ENCODE measurements at places on chromosomes 5 and 9.

DNA sequence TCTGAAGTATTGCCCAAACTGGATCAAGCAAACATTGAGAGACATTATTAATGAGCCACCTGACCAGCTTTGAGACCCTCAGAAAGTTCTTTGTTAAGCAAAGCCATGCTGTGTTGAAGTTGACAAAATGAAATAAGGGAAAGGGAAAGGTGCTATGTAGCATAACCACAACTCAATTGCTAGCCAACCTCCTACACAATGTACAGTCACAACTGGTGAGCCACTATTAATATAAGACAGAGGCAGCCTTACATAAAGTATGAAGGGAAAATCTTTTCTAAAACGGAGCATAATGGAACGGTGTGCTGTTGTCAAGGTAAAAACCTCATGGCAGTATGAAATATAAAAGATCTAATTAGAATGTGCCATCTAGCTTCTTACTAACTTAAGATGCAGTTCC, 375.8 kb upstream of the ST8SIA4 start:
- DNase-seq: no peak

DNA sequence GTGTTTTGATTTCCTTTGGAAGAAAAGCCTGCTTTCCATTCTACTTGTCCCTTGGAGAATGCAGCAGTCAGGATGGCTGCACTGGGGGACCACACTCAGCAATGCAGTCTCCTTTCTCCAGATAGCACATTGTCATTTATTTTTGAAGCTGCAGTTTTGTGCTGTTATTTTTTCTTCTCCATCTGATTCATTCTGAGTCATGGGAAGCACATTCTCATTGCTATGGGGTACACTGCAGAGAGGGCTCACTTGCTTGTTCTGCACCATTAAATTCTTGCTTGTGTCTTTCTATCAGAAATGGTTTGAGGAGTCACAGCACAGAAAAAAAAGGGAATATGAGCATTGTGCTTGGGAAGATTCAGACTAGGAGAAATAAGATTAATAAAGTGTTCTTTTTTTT, 39.7 kb upstream of the POC5 start:
- DNase-seq: no peak

DNA sequence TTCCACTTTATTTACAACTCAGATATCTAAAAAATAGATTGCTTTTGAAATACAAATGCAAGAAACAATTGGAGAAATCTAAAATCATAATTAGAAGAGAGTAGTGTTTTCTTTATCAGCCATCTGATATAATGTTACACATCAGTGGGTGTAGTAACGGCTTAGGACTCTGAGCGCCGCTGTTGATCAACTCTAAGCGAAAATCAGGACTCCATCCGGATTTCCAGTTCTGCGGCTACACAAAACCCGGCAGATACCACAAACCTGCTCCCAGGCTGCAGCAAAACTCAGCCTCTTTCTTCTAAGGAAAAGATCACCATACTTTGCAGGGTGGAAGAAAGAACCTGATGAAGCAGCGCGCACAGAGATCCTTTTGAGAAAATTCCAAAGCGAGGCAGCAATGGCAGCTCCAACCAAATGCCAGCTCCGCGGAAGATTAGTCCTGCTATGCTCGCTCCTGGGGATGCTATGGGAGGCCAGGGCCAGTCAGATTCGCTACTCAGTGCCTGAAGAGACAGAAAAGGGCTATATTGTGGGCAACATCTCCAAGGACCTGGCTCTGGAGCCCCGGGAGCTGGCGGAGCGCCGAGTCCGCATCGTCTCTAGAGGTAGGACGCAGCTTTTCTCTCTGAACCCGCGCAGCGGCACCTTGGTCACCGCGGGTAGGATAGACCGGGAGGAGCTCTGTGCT, at the start of gene PCDHGA9:
Gene PCDHGA9 (plus strand): TSS at position 226 of the 691 bp plus-strand sequence. CDS start 175 bp downstream, at position 401.
- DNase-seq: no peak

- DNase-seq: peak; percentile 41
These were observed 219.1 kb downstream of the NDUFS4 start for GRCh38 chr5:53779541-53779981.

GRCh38 chr5:127757576-127757975, 54.4 kb downstream of the CCDC192 start:
- peak; percentile 59 for DNase-seq

DNA sequence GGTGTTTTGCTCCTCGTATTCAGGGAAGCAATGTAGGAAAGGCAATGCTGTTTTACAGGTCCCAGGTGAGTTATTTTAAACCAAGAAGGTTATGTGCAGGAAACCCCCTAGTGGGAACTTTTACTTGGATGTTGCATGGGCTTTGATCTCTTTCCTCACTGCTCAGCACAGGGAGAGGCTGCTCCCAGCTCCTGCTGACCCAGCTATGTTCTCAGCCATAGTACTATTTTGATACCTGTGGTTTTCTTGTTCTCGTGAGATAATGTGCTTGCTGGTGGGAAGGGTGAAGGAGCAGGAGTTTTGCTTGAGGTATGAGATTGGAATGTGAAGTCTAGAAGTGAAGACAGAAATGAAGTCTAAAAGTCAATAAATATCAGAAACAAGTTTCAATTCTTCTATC, 265.6 kb upstream of the FBXL7 start:
- no peak for DNase-seq

GRCh38 chr9:94167376-94167890, 83.2 kb downstream of the PTPDC1 start:
- no peak for DNase-seq

DNA sequence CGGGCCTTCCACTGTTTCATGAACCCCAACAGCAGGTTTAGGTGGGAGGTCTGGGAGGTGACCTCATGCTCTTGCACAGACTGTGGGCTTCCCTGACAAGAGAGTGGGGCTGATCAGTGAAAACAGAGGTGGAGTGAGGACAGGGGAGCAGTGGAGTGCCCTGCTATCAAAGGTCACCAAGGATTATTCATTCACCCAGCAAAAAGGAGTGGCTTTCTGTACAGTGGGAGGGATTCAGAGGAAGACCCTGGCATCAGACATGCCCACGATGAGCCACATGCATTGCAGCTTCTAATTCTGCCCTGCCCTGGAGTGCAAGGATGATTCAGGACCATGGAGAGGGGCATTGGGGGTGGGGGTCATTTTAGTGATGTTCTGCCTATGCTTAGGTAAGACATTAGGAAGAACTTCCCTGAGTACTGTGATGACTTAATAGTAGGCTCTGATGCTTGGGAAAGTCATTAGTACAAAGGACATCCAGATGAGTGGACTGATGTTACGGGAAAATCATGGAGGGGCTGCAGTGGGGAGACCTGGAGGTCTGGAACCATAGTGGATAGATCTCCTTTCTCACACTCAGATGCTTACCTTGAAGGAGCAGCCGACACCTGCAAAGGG, 12.8 kb downstream of the TRAF1 start:
- no peak for DNase-seq

DNA sequence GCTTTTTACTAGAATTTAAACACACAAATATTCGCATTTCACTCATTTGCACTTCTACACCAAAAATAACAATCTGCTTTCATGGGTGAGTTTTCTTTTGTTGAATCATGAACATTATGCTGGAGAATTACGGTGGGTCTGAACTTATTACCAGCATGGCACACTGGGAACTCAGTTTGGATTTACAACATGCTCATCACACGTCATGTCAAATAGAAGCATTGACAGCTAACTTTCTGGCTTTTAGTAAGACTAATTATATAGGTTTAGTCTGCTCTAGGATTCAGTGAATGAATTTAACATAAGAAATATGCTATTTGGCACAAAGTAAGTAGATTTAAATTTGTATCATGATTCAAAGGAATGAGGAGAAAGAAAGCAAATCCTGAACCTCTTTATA, 290.4 kb downstream of the TMEM167A start:
- no peak for DNase-seq

DNA sequence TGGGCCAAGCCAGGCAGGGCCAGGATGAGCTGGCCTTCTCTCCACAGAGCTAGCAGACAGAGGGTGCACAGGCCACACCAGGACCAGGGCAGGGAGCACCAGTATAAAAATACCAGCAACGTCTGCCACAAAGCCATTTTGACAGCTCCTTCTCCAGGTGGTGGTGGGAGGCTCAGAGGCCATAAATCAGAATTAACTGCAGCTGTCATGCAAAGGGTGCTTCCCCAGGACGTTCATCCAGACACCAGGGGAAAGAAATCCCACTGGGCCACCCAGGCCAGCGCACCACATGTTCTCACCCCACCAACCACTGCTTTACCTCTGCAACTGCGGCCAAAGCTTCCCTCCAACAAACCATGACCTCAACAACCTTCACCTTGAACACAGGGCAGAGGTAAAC, 403.7 kb upstream of the TRPC7 start:
- no peak for DNase-seq

- no peak for DNase-seq
These were observed 878.3 kb downstream of the TLE1 start for GRCh38 chr9:80811003-80811402.

DNA sequence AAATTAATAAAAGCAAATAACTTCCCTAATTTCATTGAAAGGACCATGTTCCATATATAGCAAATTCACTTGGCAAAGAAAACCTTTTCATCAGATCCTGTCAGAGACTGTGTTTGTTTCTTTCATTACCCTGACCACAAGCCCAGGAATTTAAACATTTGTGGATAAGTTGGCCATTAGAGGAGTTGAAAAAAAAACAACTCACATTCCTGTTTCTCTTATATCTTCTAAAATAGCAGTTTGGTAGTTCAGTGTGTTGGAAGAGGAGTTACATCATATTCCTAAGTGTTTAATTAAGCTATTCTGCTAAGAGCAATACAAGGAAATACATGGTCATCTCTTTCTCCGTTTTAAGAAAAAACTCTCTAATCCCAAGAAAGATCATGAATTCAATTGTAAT, 505.6 kb downstream of the TLE1 start:
- no peak for DNase-seq

DNA sequence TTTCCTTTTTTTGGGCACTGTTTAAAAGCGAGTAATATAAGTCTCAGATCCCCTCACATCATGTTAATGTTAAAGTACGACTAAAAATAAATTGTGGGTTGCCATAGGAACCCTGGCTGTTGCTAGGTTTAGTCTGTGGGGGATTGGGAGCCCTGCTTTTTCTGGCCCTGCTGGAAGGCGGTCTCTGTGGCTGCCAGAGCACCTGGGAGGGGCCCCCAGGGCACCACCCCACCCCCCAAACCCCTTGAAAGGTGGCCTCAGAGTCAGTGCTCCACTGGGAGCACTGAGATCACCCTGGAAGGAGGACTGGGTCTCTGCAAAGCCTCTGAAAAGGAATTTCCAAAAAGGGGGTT, 66.2 kb upstream of the NEURL1B start:
- DNase-seq: no peak

DNA sequence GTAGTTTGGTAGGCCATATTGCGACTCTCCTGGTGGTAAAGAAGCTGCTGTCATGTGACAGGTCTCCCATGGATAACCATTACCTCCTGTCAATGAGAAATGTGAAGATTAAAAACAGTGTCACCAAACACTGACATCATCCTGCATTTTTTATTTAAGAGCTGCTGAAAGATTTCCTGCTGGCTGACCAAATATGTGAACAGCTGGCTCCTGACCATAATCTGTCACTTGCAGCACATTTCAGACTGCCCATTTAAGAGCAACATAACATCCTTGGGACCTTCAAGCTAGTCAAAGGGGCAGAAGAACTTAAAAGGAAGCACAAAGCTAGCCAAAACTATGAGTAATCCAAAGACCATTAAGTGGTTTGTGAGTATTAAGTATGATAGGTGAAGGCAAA, 288.0 kb downstream of the IZUMO3 start:
- DNase-seq: no peak

DNA sequence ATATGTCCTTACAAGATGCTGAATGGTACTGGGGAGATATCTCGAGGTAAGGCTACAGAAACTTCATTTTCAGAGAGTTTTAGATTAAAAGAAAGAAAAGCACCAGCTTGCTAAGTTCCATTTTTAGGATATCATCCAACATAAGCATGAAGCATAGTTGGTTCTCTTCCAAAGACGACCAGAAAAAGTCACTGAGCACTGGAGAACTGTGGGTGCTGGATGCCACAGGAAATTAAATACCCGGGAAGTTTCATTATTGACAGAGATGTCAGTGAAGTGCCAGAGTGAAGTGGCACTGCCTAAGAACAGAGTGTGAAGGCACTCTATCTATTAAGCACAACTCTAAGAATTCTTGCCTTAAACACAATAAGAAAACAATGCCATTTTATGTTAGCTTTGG, 76.8 kb downstream of the PIK3R1 start:
- DNase-seq: no peak

- peak; percentile 49 for DNase-seq
These were observed 888 bp downstream of the RPL26L1 start for GRCh38 chr5:172959824-172960799.

- DNase-seq: no peak
These were observed 37.9 kb downstream of the SLC6A7 start for GRCh38 chr5:150227606-150228273.

- DNase-seq: no peak
These were observed 25.2 kb upstream of the GLRA1 start for GRCh38 chr5:151949701-151950308.

DNA sequence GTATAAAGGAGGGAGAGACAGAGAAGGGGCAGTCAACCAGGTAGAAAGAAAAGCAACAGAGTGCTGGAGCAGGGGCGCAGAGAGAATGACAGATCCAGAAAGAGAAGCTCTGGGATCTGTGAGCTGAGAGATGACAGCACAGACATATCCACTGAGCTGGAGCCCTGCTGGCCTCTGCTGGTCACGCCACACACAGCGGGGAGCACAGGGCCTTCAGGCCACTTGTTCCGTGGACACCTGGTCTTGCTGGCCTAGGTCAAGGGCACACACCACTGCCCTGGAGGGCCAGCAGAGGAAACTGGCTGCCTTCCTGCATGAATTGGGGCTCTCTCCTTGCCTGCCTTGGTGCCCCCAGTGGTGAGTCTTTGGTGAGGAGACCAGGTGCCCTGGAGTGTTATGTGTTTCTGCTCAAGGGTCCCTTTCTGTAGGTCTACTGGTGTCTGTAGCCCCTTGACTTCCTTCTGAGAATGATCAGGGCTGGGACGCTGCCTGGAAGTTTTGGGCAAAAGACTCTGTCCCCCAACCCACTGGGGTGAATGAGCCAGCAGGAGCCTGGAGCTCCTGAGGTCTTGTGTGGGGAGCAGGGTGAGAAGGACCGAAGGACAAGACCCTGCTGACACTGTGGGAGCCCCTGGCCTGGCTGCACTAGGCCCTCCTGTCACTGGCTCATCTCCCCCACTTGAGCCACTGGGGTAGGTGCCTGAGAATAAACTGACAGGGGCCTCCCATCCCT, 59.2 kb upstream of the ADAMTS2 start:
- no peak for DNase-seq

GRCh38 chr9:89454498-89455355, 43.2 kb downstream of the SEMA4D start:
- DNase-seq: no peak

- DNase-seq: peak; percentile 81
These were observed 52.3 kb downstream of the PSD2 start for GRCh38 chr5:139847790-139848507.

DNA sequence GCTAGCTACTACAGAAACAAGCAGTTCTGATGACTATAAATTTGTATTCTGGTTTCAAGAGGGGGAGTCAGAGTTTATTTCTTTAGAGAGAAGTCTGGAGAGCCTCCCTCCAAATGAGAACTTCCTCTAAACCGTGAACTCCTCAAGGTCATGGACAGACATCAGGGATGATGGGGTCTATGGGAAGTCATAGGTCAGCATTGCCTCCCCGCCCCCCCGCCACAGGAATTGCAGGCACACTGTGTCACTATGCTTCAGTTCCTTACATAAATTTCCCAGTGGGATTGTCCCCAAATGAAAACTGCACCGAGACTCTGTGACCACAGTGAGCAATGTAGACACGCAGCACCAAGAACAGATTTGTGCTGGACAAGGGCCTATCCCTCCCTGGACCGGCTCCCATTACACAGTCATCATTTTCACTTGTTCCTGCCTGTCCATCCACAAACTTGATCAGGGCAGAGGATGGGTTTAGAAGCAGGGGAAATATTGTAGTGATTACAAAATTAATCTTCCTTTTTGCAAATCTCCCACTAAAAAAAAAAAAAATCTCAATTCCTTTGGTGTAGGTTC, 300.3 kb downstream of the EFNA5 start:
- no peak for DNase-seq

Measured in activated CD8-positive, alpha-beta memory T cell treated with anti-CD3 and anti-CD28 coated beads, Interleukin-2, amount 10 ng/mL, durations not matched to agents 7 days and 5 days (primary cell).